ENCODE measurements at places on chromosomes 3 and 15. TPM values are rescaled to one million over a fixed set of nuclear protein-coding genes. Genes with fewer than 3 reads are reported as not detected.

DNA sequence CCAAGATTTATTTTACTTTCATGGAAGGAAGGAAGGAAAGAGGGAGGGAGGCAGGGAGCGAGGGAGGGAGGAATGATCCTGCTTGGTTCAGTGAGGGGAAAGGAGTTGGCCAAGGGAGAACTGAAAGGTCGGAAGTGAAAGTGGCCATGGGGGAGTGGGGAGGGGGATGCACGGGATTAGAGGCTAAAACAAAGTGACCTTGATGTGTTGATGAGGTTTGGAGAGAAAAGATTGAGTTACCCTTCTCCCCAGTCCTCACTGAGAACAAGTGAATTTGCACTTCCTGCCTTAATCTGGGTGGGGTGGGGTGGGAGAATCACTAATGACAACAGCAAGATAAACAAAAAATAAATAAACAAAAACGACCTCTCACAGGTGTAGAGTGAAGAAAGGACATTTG, 212.0 kb upstream of the TLE3 start:
- H3K4me1 ChIP-seq: no peaks in the 10 kb centered on the region
- no peaks in the 10 kb centered on the region for H3K27me3 ChIP-seq
- H3K36me3 ChIP-seq: no peaks in the 10 kb centered on the region
- H3K27ac ChIP-seq: no peak overlapping the region
- no peak overlapping the region for H3K4me3 ChIP-seq

GRCh38 chr3:46946856-46947545, 29.5 kb downstream of the CCDC12 start:
- peak; percentile 17 for DNase-seq
- H3K4me1 ChIP-seq: peaks cover 2% of the 10 kb centered on the region
- no peak overlapping the region for H3K27ac ChIP-seq
- peaks cover 2% of the 10 kb centered on the region for H3K36me3 ChIP-seq
- no peaks in the 10 kb centered on the region for H3K27me3 ChIP-seq

GRCh38 chr3:193783166-193783896, 190.3 kb downstream of the OPA1 start:
- no peak overlapping the region for H3K4me3 ChIP-seq
- H3K4me1 ChIP-seq: no peaks in the 10 kb centered on the region
- H3K36me3 ChIP-seq: no peaks in the 10 kb centered on the region
- no peak overlapping the region for H3K27ac ChIP-seq
- no peak for DNase-seq

The POTEB3 gene
- not detected for total RNA-seq

The ABI3BP gene
- 6.2 TPM for total RNA-seq
